ENCODE measurements at places on chromosomes 7 and 10.

GRCh38 chr7:18086165-18087025 is 58.7 kb upstream of the PRPS1L1 start:
- H3K4me3 ChIP-seq, result peak overlapping the region; percentile 86
- no peaks in the 10 kb centered on the region for H3K36me3 ChIP-seq
- no peaks in the 10 kb centered on the region for H3K4me1 ChIP-seq
- peak overlapping the region; percentile 55 for H3K27ac ChIP-seq

DNA sequence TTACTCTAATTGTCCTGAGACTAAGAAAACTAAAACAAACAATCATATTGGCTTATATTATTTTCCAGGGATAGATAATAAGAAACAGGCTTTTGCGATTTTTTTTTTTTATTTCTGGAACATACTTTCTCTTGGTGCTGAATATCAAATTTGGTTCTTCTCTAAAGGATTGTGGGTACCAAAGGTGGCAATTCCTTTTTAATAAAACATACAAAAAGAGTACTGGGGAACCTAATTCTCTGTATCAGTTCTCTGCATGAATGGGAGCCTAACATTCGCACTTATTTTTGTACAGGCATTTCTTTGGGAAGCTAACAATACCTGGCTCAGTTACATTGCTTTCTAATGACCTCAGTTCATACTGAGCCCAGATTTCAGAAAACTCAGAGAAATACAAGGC is 32.8 kb downstream of the LRRC18 start:
- H3K4me1 ChIP-seq, result no peaks in the 10 kb centered on the region
- DNase-seq, result no peak
- H3K27me3 ChIP-seq, result no peaks in the 10 kb centered on the region

- no peaks in the 10 kb centered on the region for H3K27me3 ChIP-seq
- H3K4me3 ChIP-seq, result no peak overlapping the region
These were observed 228.7 kb downstream of the CNTNAP2 start for GRCh38 chr7:146345251-146345650.

DNA sequence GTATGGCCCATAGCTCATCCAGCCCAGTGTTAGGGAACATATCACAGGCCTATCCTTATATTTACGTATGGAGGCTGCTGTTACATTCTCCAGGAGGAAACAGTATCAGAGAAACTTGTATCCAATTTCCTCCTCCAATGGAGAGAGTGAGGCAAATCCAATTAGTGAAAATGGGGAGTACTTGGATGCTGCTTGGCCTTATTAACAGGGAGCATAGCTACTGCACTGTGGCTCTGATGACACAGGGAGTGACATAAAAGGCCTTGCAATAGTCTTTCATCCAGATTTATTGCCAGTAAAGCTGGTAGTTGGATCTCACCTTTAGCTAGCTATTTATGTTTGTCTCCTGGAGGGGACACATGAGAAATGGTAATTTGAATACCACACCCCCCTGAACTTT is 313.2 kb upstream of the MTPN start:
- H3K27ac ChIP-seq, result no peak overlapping the region
- H3K4me3 ChIP-seq, result no peak overlapping the region
- H3K4me1 ChIP-seq, result no peaks in the 10 kb centered on the region
- H3K27me3 ChIP-seq, result no peaks in the 10 kb centered on the region

DNA sequence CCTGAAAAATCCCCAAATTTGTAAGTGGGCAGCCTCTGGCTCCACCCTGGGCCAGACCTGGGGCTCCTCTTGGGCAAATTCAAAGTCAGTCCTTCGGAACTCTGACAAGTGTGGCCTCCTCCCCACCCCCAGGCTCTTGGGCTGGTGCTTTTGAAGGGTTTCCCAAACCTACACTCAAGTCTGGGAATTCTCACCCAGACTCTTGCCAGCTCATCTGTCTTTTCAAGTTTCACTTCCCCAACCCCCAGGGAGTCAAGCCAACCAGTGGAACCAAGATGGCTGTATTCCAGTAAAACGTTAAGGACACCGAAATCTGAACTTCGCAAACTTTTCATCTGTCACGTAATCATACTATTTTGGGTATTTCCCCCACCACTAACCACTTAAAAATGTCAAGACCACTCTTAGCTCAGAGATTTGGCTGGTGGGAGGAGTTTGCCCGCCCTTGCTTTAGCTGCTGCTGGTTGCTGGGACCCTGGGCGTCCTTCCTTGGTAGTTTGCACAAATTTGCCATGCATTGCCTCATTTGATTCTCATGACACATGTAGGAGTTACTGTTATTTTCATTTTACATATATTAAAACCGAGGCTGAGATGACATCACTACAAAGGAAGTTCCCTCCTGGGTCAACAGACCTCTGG is 1.7 kb upstream of the MYO1G start:
- H3K4me1 ChIP-seq, result peaks cover 32% of the 10 kb centered on the region
- H3K36me3 ChIP-seq, result peaks cover 7% of the 10 kb centered on the region
- no peaks in the 10 kb centered on the region for H3K27me3 ChIP-seq
- H3K4me3 ChIP-seq, result no peak overlapping the region
- peak overlapping the region; percentile 87 for H3K27ac ChIP-seq
- no peak for DNase-seq

GRCh38 chr7:71739520-71740173 is 607.7 kb downstream of the GALNT17 start:
- H3K27ac ChIP-seq, result no peak overlapping the region
- no peaks in the 10 kb centered on the region for H3K4me1 ChIP-seq
- no peaks in the 10 kb centered on the region for H3K27me3 ChIP-seq
- H3K4me3 ChIP-seq, result no peak overlapping the region
- DNase-seq, result no peak

GRCh38 chr7:103445228-103446048 is 569 bp downstream of the SLC26A5 start:
- H3K27ac ChIP-seq, result no peak overlapping the region
- peaks cover 6% of the 10 kb centered on the region for H3K4me1 ChIP-seq
- H3K27me3 ChIP-seq, result peaks cover 4% of the 10 kb centered on the region
- peak overlapping the region; percentile 6 for H3K4me3 ChIP-seq
- no peaks in the 10 kb centered on the region for H3K36me3 ChIP-seq
- DNase-seq, result no peak

DNA sequence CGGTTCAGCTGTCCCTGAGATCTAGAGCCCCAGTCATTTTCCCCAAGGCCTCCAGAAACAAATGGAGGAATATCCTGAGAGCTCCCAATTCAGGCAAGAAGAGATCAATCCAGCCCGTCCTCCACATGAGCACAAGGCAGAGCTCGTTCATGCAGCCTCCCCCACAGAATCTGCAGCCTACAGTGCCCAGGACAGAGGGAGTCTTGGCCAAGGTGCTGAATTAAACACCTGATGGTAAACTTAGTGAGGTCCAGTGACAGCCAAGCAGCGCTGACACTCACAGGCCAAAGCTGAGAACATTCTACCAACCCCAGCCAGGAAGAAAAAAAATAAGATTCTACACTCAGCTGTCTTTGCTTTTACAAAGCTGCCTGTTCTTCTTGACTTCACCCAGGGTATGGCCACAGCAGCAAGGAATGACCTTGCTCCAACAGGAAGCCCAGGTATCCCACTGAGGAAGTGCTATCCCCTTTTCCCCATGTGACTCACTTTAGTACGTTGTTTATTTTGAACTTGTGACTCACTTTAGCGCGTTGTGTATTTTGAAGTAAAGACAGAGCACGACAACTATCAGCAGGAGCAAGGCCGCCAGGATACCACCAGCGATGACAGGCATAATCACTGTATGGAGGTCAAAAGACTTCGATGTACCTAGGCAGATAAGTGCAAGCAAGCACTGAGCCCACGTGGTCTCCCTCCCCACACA is 4.4 kb upstream of the CUZD1 start:
- H3K4me3 ChIP-seq, result no peak overlapping the region
- no peak overlapping the region for H3K27ac ChIP-seq
- DNase-seq, result no peak
- H3K36me3 ChIP-seq, result no peaks in the 10 kb centered on the region
- H3K27me3 ChIP-seq, result no peaks in the 10 kb centered on the region
- H3K4me1 ChIP-seq, result no peaks in the 10 kb centered on the region

GRCh38 chr7:92520024-92520423 is 8.3 kb downstream of the PEX1 start:
- H3K27me3 ChIP-seq, result no peaks in the 10 kb centered on the region
- peaks cover 5% of the 10 kb centered on the region for H3K4me1 ChIP-seq
- peaks cover 7% of the 10 kb centered on the region for H3K36me3 ChIP-seq
- no peak for DNase-seq
- H3K4me3 ChIP-seq, result no peak overlapping the region

- no peak for DNase-seq
- H3K4me3 ChIP-seq, result no peak overlapping the region
- H3K27ac ChIP-seq, result no peak overlapping the region
- H3K4me1 ChIP-seq, result no peaks in the 10 kb centered on the region
- no peaks in the 10 kb centered on the region for H3K36me3 ChIP-seq
- H3K27me3 ChIP-seq, result no peaks in the 10 kb centered on the region
These were observed 140.2 kb downstream of the LCOR start for GRCh38 chr10:96972264-96972663.

- H3K4me3 ChIP-seq, result no peak overlapping the region
- no peaks in the 10 kb centered on the region for H3K27me3 ChIP-seq
- no peak overlapping the region for H3K27ac ChIP-seq
- H3K36me3 ChIP-seq, result no peaks in the 10 kb centered on the region
These were observed 350.1 kb upstream of the AOAH start for GRCh38 chr7:37074370-37074769.

DNA sequence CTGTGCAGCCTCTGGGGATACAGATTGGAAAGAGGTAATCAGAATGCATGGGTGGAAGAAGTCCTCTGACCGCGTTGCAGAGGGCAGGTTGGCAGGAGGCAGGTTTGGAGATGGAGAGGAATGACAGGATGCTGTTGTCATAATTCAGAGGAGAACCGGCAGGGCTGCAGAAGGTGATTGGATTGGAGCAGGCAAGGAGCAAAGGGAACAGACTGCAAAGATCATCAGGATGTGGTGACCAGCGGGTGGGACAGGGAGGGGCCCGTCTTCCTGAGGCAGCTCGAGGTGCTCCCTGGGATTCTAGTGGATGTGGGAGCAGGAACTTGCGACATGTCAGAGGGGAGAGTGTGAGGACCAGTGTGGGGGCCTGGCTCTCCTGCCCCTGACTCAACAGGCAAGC is 78.5 kb upstream of the PPIF start:
- no peak for DNase-seq
- H3K4me1 ChIP-seq, result peaks cover 78% of the 10 kb centered on the region
- peak overlapping the region; percentile 81 for H3K27ac ChIP-seq
- H3K36me3 ChIP-seq, result no peaks in the 10 kb centered on the region
- H3K4me3 ChIP-seq, result no peak overlapping the region

- H3K4me3 ChIP-seq, result no peak overlapping the region
- no peaks in the 10 kb centered on the region for H3K27me3 ChIP-seq
- H3K4me1 ChIP-seq, result no peaks in the 10 kb centered on the region
- no peak for DNase-seq
- H3K36me3 ChIP-seq, result peaks cover 30% of the 10 kb centered on the region
These were observed 10.7 kb downstream of the XPNPEP1 start for GRCh38 chr10:109912335-109913281.

GRCh38 chr7:100476101-100476780 is 2.8 kb downstream of the TSC22D4 start:
- H3K4me1 ChIP-seq, result peaks cover 50% of the 10 kb centered on the region
- H3K27me3 ChIP-seq, result no peaks in the 10 kb centered on the region
- peak overlapping the region; percentile 100 for H3K4me3 ChIP-seq
- DNase-seq, result no peak

GRCh38 chr10:104276192-104276591 is 7.2 kb downstream of the GSTO2 start:
- H3K27me3 ChIP-seq, result no peaks in the 10 kb centered on the region
- H3K27ac ChIP-seq, result no peak overlapping the region
- H3K36me3 ChIP-seq, result no peaks in the 10 kb centered on the region
- no peak overlapping the region for H3K4me3 ChIP-seq
- H3K4me1 ChIP-seq, result peaks cover 24% of the 10 kb centered on the region
- no peak for DNase-seq

- no peaks in the 10 kb centered on the region for H3K27me3 ChIP-seq
- no peak overlapping the region for H3K4me3 ChIP-seq
- H3K4me1 ChIP-seq, result peaks cover 7% of the 10 kb centered on the region
These were observed 145.6 kb downstream of the DOCK4 start for GRCh38 chr7:112060625-112061024.

DNA sequence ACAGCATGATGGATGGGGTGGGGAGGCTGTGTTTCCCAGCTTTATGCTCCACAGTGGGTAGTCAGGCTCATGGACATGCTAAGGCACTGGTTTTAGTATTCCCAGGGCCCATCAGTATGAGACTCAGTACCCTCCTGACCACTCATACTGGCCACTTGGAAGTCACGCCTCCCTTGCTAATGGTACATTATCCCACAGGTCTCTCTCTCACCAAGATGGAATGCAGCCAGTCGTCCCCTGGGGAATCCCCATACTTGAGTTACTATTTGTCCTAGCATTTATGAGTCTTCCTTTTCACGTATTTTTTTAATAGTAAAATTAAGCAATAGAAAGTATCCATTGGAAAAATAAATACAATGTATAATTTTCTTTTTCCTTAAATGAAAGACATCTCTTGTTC is 80.6 kb upstream of the TBX20 start:
- H3K4me1 ChIP-seq, result no peaks in the 10 kb centered on the region
- no peak overlapping the region for H3K4me3 ChIP-seq
- H3K36me3 ChIP-seq, result no peaks in the 10 kb centered on the region
- no peak for DNase-seq
- H3K27ac ChIP-seq, result no peak overlapping the region
- no peaks in the 10 kb centered on the region for H3K27me3 ChIP-seq

DNA sequence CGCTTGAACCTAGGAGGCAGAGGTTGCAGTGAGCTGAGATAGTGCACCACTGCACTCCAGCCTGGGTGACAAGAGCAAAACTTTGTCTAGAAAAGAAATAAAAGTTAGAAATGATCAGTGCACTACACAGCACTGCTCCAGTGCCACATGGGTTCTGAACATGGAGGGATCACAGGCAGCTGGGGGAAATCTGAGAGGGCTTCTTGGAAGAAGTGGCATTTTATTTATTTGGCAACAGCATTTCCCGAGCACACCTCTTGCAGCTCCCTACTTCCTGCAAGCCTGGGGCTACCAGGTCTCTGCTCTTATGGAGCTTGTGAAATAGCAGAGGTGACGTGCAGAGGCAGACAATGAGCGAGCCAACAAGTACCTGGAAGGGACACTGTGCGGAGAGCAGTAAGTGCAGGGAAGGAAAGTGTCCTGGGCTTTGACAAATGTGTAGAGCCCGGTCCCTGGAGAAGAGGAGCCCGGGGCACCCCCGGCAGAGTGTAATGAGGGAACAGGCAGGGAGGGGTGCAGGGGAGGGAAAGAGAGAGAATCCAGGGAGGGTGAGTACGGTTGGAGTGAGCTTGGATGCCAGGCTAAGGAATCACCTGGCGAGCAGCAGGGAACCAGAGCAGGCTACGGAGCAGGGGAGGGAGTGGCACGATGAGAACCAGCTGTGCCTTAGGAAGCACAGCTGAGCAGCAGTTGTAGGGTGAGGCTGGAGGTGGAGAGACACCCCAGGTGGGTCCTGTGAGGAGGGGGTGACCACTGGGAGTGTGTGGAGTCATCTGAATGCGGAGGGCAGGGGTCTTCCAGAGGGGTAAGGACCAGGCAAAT is 104.6 kb upstream of the CTBP2 start:
- H3K27me3 ChIP-seq, result no peaks in the 10 kb centered on the region
- H3K4me1 ChIP-seq, result no peaks in the 10 kb centered on the region
- no peaks in the 10 kb centered on the region for H3K36me3 ChIP-seq
- no peak overlapping the region for H3K4me3 ChIP-seq
- H3K27ac ChIP-seq, result no peak overlapping the region

GRCh38 chr7:24597014-24597413 is 23.8 kb downstream of the PALS2 start:
- H3K4me1 ChIP-seq, result no peaks in the 10 kb centered on the region
- no peak overlapping the region for H3K27ac ChIP-seq
- no peaks in the 10 kb centered on the region for H3K36me3 ChIP-seq
- H3K4me3 ChIP-seq, result no peak overlapping the region
- DNase-seq, result no peak
- no peaks in the 10 kb centered on the region for H3K27me3 ChIP-seq

Measured in esophagus squamous epithelium (tissue), 5 donors.